ENCODE measurements at places on chromosomes 3 and 15.

DNA sequence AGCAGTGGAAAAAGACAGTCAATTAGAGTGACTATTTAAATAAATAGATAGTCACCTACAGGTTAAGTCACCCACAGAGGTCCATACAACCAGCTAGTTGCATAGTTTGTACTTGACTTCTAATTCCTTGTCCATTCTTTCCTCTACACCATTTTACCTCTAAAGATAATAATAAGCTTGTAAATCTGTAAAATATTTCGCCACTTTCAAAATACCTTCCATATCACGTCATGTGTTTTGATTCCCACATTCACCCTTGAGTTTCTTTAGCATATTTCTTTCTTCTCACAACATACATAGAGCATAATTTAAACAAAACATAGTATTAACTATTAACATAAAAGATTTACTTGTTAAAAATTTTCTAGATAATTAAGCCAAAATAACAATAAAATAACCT is 689.6 kb downstream of the MECOM start:
- no peak for DNase-seq

DNA sequence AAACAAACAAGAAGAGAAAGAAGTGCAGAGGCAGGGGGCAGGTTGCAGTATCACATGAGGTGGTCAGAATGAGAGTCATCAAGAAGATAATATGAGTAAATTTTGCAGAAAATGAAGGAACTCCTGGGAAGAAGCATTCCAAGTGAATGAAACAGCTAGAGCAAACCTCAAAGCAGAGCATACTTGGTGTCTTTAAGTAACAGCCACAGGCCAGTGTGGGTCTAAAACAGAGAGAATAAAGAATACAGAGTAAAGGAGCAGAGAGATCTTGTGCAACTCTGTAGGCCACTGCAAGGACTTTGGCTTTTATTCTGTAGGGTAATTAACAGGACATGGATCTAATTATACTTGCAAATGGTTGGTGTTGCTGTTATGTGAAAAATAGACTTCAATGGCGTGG is 81.3 kb downstream of the STAC start:
- DNase-seq = no peak

- no peak for DNase-seq
Measured at GRCh38 chr15:68487087-68487843, 55.3 kb upstream of the ITGA11 start.

- DNase-seq = no peak
Measured at GRCh38 chr3:169699536-169700050, 36.1 kb upstream of the MECOM start.

DNA sequence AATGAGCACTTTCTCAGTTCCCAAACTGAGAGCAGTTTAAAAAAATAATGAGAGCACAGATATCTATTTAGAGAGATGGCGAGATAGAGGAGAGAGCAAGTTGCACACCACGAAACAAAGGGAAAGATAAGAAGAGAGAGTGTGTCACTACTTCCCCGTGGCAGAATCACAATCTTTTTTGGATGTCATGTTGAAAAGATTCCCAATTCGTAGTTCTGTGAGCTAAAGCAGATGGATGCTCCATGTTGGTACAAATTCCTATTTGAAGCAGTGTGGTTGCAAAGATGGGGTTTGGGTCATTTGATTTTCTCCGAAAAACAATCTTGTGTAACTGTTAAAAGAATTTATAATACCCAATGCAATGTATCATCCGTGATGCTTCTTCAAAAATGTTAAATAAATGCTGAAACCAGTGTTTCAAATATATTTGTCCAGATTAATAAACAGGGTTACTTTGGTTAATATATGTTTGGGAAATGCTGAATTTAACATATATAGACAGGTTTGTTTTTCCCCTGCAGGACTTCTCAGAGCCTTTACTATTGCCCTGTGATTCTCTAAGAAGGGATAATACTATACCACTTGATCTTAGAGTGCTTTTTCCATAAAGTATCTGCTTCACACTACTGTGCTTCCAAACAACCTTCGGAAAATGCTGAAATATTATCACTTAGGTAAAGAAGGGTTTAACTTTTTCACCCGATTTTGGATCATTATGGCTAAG is 128.5 kb downstream of the MDFIC2 start:
- no peak for DNase-seq

GRCh38 chr3:51670053-51670822 is 814 bp upstream of the TEX264 start:
- DNase-seq = no peak

- no peak for DNase-seq
Measured at GRCh38 chr3:12773710-12774086, 14.6 kb upstream of the TMEM40 start.

DNA sequence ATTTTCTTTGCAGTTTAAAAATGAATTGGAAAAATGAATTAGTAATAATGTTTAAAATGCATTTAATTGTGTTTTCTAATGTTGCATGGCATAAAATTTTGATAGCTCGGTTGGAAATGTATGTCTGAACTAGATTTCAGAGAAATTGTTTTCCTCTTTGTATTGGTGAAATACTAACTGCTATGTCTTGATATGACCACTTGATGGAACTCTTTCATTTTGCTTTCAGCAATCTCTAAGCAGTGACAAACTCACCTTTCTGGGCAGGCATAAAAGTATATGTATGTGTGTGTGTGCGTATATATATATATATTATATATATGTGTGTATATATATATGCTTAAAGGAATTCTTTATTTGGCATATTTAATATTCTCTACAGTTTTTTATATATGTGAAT is 239.3 kb upstream of the ZNF717 start:
- no peak for DNase-seq

GRCh38 chr3:57577801-57578200 is 19.3 kb downstream of the ARF4 start:
- DNase-seq = no peak

GRCh38 chr15:92822216-92823144 is 77.6 kb upstream of the CHD2 start:
- DNase-seq = no peak

DNA sequence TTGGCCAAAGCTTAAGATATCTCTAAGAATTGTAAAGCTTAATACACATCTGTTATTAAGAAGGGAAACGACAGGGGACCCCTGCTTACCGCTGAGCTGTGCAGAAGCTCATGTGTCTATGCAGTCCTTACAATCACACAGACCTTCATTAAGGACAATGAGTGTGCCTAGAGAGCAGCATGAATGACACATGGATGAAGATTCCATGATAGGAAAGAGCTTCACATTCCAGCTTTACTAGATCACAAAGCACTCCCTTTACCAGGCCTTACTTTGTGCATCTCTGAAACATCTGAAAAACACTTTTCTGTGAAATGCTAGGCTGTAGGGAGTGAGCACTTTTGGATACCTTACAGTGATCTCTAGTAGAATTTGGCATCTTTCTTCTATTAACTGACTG is 32.0 kb downstream of the RNF168 start:
- DNase-seq = no peak

DNA sequence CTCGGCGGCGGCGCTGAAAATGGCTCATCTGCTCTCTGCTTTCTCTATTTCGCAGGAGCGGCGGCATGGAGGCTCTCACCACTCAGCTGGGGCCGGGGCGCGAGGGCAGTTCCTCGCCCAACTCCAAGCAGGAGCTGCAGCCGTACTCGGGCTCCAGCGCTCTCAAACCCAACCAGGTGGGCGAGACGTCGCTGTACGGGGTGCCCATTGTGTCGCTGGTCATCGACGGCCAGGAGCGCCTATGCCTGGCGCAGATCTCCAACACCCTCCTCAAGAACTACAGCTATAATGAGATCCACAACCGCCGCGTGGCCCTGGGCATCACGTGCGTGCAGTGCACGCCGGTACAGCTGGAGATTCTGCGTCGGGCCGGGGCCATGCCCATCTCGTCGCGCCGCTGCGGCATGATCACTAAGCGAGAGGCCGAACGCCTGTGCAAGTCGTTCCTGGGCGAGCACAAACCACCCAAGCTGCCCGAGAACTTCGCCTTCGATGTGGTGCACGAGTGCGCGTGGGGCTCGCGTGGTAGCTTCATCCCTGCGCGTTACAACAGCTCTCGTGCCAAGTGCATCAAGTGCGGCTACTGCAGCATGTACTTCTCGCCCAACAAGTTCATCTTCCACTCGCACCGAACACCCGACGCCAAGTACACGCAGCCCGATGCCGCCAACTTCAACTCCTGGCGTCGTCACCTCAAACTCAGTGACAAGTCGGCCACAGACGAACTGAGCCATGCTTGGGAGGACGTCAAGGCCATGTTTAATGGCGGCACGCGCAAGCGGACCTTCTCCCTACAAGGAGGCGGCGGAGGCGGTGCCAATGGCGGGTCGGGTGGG is 790 bp downstream of the SKOR1 start:
- DNase-seq = no peak

GRCh38 chr3:108388136-108389132 is 92.1 kb downstream of the HHLA2 start:
- DNase-seq = no peak

DNA sequence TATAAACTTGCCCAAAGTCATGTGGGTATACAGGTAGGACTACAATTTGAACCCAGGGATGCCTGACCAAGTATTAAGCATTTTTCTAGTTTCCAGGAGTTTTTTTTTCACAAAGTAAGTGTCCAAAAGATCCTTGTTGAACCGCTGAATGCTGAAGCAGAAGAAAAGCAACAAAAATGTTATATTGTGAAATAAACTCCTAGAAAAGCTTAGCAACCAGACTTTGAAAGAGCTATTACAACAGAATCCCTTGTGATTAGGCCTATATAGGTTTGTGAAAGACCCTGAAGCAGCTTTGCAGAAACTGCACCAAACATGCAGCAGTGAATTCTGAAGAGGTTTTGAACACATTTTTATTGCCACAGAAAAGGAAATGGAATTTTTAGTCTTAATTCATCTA is 236.8 kb downstream of the TUSC7 start:
- DNase-seq = no peak

DNA sequence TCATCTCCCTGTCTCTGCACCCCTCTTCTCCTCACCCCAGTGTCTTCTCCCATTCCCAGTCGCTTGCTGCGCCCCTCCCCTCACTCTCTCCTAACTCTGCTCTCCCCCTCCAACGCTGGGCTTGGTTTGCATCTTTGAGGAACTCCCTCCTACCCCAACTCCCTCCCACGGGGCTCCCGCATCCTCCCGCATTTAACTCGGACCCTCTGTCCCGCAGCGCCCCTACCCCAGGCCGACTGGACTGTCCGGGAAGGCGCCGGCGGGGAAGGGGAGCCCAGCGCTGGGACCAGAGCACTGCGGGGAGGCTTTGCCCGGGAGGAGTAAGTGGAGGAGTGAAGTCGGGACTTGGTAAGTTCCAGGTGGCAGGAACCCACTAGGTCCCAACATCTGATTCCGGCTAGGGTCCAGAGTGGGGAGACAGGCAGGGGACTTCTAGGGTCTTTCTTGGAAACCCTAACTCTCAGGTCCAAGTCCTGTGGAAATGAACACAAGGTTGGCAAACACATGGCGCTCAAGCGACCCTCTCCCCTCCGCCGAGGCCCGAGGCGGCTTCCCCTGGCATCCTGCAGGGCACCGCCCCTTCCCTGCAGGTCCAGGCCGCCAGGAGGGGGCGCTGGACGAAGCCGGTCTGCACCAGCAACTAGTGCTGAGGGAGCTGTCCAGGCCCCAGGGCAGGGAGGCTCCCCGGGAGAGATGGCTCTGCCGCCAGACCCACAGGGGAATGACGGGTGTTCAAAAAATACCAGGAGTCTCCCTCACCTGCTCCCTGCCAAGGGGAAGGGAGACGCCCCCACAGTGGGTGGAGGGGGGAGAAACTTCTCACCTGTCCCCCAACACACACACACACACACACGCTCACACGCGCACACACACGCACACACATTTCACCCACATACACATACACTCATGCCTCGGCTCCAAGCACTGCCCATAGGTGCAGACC is 53.2 kb downstream of the LHFPL4 start:
- DNase-seq = peak; percentile 47

DNA sequence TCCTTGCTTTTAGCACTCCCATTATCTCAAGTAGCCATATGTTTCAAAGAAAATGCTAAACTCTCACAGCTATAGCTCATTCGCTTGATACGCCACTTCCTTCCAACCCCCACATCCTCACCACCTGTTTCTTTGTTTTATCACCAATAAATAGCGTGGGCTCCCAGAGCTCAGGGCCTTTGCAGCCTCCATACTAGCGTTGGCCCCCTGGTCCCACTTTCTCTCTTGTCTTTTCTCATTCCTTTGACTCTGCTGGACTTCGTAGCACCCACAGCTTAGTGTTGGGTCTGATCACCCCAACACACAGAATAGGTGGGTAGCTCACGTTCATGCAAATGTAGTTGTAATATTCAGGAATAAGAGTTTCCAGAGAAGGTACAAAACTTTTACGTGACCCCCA is 4.1 kb upstream of the GPD1L start:
- DNase-seq = no peak

- no peak for DNase-seq
Measured at GRCh38 chr15:39438799-39439592, 141.9 kb upstream of the THBS1 start.

DNA sequence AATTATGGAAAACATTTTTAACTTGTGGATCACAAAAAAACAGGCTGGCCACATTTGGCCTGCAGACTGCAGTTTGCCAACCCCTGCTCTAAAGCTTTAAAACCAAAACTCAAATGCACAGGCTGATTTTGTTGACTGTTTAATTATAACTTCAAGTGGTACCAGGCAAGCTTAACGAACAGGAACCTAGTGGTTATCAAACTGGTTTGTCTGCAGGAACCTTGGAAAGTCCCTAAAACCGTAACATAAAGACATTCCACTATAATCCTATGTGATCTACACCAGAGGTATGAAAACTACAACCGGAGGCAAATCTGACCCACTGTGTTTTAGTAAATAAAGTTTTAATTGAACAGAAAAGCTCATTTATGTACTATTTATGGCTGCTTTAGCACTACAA is 52.4 kb downstream of the TBL1XR1 start:
- DNase-seq = no peak

DNA sequence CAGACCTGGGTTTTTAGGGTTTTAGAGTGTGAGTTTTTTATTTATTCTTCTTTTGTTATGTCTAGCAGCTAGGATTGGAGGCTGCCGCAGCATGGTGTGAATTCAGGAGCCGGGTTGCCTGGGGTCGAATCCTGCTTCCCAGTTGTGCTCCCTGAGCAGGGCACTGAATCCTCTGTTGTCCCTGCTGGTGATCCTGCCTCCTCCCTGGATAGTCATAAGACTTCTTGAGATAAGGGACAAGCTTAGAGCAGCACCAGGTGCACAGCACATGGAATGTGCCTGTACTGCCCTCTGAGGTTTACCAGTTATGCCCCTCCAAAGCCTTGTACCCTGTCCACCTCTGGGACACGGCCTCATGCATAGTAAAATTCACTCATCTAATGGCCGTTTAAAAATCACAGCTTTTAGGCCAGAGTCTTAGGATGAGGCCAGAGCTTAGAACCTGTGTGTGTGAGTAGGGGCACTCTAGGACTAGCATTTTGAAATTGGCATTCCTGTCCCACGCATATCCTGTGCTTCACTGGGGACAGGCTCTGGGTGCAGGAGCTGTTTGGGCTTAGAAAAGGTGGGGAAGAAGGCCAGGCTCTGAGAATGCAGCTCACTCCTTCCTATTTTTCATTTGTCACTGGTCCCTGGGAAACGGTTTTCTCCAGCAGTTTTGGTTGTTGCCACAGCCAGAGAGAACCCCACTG is 47.7 kb downstream of the CHCHD6 start:
- DNase-seq = no peak
